Activated T-helper 2 cell treated with anti-CD3 and anti-CD28 coated beads, Interferon-gamma antibody, Interleukin-2, Interleukin-4, amounts not matched to agents 10 μg/mL and 5 μg/mL and 100 μg/mL, durations not matched to agents 14 hours and 24 hours and 36 hours (primary cell): ENCODE measurements at places on chromosomes 16 and 17. TPM values are rescaled to one million over a fixed set of nuclear protein-coding genes. Genes with fewer than 3 reads are reported as not detected.

The MT4 gene
- total RNA-seq, result not detected in 2 replicates

The ADAD2 gene
- total RNA-seq, result not detected in 2 replicates

The SLC6A2 gene
- not detected in 2 replicates for total RNA-seq

The MARVELD3 gene
- total RNA-seq, result not detected in 2 replicates

The CDH1 gene
- 0.11 and 1.0 TPM in 2 replicates for total RNA-seq

The ORMDL3 gene
- total RNA-seq, result 66.1 and 74.3 TPM in 2 replicates

The G6PC1 gene
- total RNA-seq, result not detected in 2 replicates

The HDAC5 gene
- total RNA-seq, result 18.7 and 19.9 TPM in 2 replicates

The CTRB1 gene
- not detected in 2 replicates for total RNA-seq

The EPN2 gene
- total RNA-seq, result 10.5 and 11.6 TPM in 2 replicates

The NAA60 gene
- 31.0 and 36.2 TPM in 2 replicates for total RNA-seq

The CCDC154 gene
- 0.80 and 1.2 TPM in 2 replicates for total RNA-seq

The RRN3 gene
- 37.5 and 39.1 TPM in 2 replicates for total RNA-seq

The BIRC5 gene
- 48.4 and 48.6 TPM in 2 replicates for total RNA-seq

The ACSM2B gene
- 2.3 and 2.6 TPM in 2 replicates for total RNA-seq

The KCNJ2 gene
- total RNA-seq, result 0.11 TPM in 1 of 2 replicates, not detected in the other
